ENCODE measurements at places on chromosomes 4 and X.

DNA sequence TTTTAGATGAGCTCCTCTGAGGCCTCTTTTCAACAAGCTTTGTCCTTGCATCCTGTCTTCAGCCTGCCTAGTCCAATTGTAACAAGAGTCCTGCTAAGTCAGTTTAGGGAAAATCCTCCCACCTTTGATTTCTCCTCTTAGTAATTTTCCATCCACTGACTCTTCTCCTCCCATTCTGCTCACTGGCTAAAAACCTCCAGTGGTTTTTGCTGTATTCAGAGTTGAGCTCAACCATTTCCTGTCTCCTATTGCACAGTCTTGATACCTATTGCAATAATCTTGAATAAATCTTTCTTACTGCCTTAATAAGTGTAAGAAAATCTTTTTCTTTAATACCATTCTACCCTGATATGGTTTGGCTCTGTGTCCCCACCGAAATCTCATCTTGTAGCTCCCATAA lies 117.8 kb upstream of the ENPP6 start:
- no peak for DNase-seq

GRCh38 chrX:99397879-99398278 lies 1012.2 kb downstream of the PCDH19 start:
- DNase-seq, result no peak

GRCh38 chr4:140135529-140136088 lies 18.4 kb downstream of the MAML3 start:
- no peak for DNase-seq

DNA sequence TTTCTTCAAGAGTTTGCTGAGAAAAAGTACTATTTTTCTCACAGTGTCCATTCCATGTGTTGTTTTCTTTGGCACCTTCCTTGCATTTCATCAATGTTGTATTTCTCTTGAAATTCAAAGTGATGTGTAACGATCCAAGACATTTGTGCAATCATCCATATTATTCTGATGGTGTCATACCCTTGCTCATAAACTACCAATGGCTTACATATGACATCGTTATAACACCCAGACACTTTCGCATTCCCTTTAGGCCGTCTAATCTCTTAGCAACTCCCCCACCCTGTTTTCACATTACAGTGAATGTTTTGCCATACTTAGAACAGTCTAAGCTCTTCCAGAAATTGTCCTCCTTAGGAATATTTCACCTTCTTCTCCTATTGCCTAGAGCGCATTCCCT lies 1779.0 kb downstream of the PCDH7 start:
- no peak for DNase-seq

- no peak for DNase-seq
Observed at GRCh38 chr4:130747842-130748241, 1651.9 kb downstream of the C4orf33 start.

DNA sequence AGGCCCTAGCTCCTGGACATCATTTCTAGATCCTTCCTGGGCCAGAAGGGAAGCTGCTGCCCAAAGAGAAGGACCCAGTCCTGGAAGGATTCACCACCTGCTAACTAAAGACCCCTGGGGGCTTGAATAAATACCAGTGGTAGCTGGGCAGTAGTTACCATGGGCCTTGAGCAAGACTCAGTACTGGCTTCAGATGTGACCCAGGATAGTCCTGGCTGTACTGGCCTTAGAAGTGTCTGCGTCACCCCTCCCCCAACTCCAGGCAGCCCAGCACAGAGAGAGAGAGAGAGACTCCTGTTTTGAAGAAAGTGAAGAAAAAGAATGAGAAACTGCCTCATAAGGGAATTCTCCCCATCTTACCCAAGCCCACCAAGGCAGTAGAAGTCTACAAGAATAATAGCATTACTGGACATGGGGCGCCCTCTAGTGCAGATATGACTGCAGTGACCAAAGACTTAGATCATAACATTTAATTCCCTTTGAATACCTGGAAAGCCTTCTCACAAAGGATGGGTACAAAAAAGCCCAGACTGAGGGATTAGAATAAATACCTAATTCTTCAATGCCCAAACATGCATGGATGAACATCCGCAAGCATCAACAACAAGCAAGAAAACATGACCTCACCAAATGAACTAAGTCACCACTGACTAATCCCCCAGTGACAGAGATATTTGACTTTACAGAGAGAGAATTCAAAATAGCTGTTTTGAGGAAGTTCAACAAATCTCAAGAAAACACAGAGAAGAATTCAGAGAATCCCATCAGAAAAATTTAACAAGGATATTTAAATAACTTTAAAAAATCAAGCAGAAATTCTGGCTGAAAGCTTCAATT lies 171.8 kb downstream of the HNRNPD start:
- no peak for DNase-seq

DNA sequence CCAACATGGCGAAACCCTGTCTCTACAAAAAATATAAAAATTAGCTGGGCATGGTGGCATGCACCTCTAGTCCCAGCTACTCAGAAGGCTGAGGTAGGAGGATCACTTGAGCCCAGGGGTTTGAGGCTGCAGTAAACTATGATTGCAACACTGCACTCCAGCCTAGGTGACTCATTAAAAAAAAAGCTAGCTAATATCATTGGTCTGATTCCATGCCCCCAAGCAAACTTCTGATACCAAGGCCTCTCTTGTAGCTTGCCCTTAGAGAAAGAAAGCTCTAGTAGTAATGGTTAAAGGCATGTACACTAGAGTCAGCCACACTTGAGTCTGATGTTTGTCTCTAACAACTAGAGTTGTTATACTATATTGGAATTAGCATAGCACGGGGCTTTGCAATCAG lies 32.6 kb upstream of the PHF8 start:
- no peak for DNase-seq

GRCh38 chrX:49999087-49999486 lies 76.7 kb downstream of the CLCN5 start:
- no peak for DNase-seq

DNA sequence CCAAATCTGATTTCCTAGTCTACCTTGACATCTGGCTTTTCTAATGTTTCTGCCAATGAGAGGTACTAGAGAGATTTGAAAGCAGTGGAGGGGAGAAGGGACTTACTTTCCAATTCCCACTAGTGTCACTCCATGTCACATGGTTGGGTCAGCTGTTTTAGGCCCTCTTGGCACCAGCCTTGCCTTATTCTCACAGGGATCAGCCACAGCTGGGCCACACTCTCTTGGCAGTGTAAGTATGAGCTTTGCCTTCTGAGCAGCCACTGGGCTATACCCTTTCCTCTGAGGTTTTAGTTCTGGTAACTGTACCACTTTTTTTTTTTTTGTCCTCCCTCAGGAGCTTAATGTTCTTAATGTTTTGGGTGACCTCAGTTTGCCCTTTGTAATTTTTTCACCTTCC lies 10.2 kb upstream of the ADH1C start:
- DNase-seq, result no peak

DNA sequence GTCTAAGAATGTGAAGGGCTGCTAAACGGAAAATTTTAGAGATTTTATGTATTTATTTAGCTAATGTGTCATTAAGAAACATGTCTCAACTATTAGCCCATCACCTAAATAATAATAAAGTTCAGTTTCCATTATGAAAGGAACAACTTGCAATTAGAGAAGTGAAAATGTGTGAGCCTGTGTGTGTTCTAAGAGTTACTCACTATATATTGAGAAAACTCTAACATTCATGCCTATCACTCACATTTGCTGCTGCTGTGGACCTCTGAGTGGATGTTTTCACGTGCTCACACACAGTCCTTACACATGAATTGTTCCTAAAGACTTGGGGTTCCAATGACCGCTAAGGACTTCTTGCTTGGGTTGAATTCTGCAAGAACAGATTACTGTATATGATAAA lies 364.0 kb downstream of the TMA16 start:
- DNase-seq, result no peak

DNA sequence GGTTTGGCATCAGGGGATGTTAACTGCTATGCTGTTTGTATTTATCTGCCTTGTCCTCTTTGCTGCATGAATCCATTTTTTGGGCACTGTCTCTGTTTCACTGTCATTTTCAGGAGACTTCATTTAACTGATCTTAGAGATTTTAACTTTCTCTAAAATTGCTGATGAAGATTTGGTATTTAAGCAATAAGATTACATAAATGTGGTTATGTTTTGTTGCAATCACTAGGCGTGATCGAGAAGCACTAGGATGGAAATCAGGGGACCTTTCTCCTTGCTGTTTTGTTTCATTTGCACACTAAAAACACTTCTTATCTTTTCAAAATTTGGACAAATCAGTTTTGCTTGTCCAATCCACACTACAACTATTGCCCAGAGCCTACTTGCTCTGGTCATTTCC lies 15.4 kb downstream of the CXCL2 start:
- DNase-seq, result no peak

DNA sequence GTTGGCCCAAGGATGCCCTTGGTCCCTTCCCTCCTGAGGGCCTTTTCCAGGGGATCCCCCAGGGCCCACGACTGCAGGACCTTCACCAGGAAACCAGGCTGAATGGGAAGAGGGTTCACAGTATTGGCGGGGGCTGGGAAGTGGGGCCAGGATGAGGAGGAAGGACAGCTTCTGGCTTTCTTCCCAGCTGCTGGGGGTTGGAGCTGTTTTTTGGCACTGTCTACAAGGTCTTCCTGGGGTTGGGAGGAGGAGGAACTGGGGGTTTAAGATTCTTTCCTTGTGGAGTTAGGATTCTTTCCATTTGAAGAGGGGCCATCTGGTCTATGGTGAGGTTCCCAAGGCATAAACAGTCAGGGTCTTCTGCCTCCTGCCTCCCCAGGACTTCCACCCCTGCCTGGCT lies 64.8 kb downstream of the KIF4A start:
- DNase-seq, result no peak

DNA sequence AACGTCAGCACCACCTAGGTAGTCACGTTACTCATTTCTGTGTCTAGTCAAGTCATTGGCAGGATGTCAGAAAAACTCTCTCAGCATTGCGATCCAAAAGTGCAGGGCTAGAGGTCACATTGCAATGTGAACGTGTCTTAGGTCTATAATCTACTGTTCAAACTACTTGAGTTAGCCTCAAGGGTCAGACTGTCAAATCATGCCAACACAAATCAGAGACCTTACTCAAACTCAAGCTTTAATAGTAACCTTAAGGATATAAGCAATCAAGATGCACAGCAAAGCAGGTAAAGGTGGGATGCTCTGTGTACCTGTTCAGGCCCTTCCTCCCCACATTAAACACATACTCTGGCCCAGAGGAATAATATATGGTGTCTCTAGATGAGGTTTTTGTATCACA lies 114.4 kb upstream of the NOCT start:
- no peak for DNase-seq

DNA sequence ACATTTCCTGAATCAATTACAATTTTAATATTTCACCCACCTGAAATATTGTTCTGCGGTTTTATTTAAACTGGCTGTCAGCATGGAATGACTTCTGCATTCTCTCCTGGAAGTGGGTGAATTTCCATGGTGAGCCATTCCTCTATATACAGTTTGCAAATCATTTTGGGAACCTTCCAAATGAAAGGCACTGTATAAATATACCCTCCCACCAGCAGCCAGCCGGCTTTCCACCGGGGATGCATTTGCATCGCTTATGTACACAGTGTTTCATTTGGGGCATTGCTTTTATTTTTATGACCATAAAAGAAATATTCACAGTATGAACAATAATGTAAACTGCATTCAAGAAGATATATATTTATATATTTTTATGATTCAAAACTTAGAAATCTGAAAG lies 4.7 kb upstream of the IL1RAPL1 start:
- DNase-seq, result no peak

DNA sequence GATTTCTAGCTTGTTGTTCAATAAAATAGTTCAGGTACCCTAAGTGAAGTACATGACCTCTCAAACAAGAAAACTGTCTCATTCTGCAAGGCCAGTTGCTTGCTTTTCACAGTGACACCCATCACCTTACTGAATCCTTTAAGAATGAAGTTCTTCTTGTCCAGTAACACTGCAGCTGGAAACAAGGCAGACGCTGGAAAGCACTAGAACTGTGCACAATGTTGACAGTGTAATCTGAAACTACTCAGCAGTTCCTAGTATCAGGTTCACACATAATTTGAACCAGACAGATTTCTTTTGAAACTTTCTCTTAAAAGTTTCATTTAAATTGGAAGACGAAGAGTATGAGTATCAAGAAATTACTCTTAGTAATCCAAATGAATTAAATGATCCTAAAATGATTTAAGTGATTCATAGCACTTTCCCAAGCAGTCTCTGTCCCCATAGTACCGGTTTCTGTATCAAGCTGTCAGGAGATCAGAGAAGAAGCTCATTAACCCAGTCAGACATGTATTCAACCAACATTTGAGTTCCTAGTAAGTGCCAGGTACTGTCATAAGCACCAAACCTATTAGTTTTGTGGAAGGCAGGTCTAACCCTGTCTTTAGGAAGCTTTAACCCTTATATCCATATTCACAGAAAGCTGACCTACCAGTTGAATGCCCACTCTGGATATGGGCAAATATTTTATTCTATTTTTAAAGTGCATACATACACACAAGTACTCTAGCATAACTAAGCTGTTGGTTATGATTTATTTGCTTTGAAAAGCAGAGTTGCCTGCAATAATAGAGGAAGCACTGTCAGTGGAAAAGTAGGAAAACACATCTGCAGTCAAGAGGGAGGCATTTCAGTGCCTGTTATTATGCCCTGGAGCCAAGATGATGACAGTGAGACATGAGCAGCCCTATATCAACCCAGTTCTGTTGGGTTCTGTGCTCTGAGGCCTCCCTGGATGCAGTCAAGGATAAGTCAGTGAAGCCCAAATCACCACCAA lies 63.6 kb downstream of the PALLD start:
- no peak for DNase-seq

DNA sequence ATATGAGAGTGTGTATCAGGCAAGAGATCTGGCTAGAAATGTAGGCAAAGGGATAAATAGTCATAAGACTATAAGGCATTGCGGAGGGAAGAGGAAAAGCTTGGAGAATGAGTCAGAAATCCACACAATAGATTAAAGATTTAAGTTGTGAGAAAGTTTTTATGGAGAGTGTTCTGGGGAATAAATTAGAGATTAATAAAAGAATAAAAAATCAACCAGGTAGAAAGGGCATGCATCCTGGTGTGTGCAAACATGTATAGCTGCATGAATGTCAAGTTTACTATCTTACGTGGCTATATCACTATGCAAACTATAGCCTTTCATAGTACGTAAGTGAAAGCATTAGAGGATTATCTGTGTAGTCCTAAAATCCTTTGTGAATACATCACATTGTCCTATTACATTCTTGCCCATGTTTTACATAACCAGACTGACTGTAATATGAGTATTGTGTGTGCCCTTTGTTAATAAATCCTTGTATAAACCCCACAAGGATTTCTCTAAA lies 36.9 kb downstream of the SNCA start:
- DNase-seq, result no peak

- DNase-seq, result no peak
Observed at GRCh38 chrX:120207009-120207605, 43.5 kb upstream of the ZBTB33 start.

DNA sequence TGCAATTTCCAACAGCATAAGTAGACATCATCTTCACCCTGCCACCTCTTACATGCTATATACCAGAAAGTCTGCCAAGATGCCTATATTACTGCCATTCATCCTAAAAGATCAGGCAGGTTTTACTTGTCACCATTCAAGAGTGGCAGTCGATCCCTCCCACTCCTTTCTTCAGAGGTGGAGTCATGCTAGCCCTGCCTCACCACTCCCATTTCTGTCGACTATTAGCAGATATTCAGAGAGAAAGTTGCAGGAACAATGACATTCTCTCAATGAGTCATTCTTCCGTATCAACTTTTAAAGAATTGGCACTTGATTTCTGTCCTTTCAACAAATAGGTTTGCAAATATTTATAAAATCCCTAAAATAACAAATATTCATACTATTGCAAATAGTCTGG lies 1060.1 kb downstream of the ADGRL3 start:
- no peak for DNase-seq

- no peak for DNase-seq
Observed at GRCh38 chrX:109826954-109827708, 94.1 kb upstream of the ACSL4 start.

All from GM12891 (cell line).